NCI-H2171 treated with DMSO at 0.1 percent for 48 hours (cell line): ENCODE measurements at places on chromosomes 4 and X.

- DNase-seq: no peak
Observed at GRCh38 chr4:69744157-69744478, 16.3 kb downstream of the SULT1B1 start.

GRCh38 chrX:20320461-20321159 lies 53.9 kb upstream of the RPS6KA3 start:
- no peak for DNase-seq

DNA sequence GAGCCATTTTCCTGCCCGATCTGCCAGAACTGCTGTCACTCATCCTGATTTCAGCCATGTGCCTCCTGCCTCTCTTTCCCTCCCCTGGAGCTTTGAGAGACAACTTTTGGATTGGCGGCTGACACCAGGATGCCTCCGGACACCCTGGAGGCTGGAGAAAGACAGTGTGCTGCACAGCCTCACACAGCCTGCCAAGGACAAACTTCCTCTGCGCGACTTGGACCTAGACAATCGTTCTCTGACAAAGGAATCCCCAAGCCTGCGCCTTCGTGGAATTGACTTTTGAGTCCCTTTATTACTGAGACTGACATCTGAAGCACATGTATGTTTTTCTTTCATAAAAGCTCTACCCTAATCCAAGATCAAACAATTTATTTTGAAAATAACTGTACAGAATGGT lies 10.8 kb upstream of the LDB2 start:
- DNase-seq: no peak

DNA sequence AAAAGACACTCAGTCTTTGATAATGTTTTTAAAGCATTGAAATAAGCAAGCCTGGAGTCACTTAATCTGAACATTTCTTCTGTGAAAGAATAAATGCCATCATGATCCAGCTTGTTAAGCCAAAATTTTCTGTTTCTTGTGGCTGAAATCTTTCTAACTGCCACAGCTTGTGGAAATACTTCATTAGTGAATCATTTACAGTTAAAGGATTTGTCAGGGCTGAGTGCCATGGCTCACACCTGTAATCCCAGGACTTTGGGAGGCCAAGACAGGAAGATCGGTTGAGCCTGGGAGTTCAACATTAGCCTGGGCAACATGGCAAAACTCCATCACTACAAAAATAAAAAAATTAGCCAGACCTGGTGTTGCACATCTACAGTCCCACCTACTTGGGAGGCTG lies 93.3 kb upstream of the PDE5A start:
- no peak for DNase-seq
